ENCODE measurements at places on chromosomes 16 and 17.

DNA sequence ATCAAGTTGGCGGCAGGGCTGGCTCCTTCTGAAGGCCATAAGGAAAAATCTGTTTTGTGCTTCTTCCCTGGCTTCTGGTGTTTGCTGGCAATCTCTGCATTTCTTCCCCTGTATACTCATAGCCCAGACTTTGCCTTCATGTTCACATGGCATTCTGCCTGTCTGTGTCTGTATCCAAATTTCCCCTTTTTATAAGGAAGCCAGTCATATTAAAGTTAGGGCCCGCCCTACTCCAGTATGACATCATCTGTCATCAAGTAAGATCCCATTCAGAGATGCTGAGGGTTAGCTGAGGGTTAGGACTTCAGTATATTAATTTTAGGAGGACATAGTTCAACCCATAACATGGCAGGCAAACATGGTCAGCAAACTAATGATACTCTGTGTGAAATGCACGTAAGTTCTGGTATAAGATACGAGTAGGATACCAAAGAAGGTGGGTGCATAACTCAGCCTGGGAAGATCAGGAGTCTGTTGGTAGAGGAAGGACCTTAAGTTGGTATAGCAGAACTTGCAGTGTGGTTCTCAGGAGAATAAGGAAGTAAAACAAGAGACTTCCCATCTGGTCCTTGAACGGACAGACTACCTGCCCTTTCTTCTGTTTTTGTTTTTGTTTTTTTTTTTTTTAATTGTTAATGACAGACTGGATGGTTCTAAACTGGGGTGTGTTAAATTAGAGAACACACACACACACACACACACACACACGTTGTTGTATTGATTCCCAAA lies 13.9 kb downstream of the MAP2K6 start:
- H3K36me3 ChIP-seq = peaks cover 17% of the 10 kb centered on the region
- no peak overlapping the region for H3K27ac ChIP-seq
- H3K4me3 ChIP-seq = no peak overlapping the region
- no peak for DNase-seq

GRCh38 chr16:78628461-78629045 lies 529.1 kb downstream of the WWOX start:
- peaks cover 2% of the 10 kb centered on the region for H3K36me3 ChIP-seq
- no peaks in the 10 kb centered on the region for H3K4me1 ChIP-seq
- H3K4me3 ChIP-seq = no peak overlapping the region
- H3K27me3 ChIP-seq = no peaks in the 10 kb centered on the region
- no peak for DNase-seq
- H3K27ac ChIP-seq = no peak overlapping the region

- H3K36me3 ChIP-seq = no peaks in the 10 kb centered on the region
- H3K27ac ChIP-seq = no peak overlapping the region
These were observed 69.6 kb upstream of the GSE1 start for GRCh38 chr16:85543536-85543935.

GRCh38 chr17:2081564-2081963 lies 26.7 kb downstream of the HIC1 start:
- no peaks in the 10 kb centered on the region for H3K27me3 ChIP-seq
- H3K4me3 ChIP-seq = no peak overlapping the region
- no peak overlapping the region for H3K27ac ChIP-seq
- H3K4me1 ChIP-seq = peaks cover 49% of the 10 kb centered on the region
- H3K36me3 ChIP-seq = peaks cover 55% of the 10 kb centered on the region
- DNase-seq = no peak

- H3K4me1 ChIP-seq = peaks cover 1% of the 10 kb centered on the region
- peaks cover 49% of the 10 kb centered on the region for H3K36me3 ChIP-seq
- H3K4me3 ChIP-seq = no peak overlapping the region
- H3K27me3 ChIP-seq = no peaks in the 10 kb centered on the region
- no peak overlapping the region for H3K27ac ChIP-seq
These were observed 48.5 kb downstream of the SETD6 start for GRCh38 chr16:58563775-58564174.

GRCh38 chr17:50339381-50339780 lies 6.5 kb upstream of the XYLT2 start:
- no peak overlapping the region for H3K4me3 ChIP-seq
- H3K27me3 ChIP-seq = no peaks in the 10 kb centered on the region
- no peaks in the 10 kb centered on the region for H3K4me1 ChIP-seq

DNA sequence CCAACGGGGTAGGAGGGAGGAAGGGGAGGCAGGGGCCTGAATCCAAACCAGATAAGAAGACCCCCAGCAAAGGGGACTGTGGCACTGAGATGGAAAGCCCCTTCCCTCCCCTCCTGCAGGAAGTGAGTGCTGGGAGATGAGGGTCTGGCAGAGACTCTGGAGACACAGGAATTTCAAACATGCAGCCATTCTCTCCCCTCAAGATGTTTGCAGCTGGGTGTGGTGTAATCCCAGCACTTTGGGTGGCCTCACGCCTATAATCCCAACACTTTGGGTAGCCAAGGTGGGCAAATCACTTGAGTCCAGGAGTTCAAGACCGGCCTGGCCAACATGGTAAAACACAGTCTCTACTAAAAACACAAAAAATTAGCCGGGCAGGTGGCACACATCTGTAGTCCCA lies 33.9 kb upstream of the FAAP100 start:
- no peak for DNase-seq
- no peaks in the 10 kb centered on the region for H3K27me3 ChIP-seq
- H3K4me3 ChIP-seq = no peak overlapping the region
- H3K36me3 ChIP-seq = peaks cover 35% of the 10 kb centered on the region
- no peak overlapping the region for H3K27ac ChIP-seq

DNA sequence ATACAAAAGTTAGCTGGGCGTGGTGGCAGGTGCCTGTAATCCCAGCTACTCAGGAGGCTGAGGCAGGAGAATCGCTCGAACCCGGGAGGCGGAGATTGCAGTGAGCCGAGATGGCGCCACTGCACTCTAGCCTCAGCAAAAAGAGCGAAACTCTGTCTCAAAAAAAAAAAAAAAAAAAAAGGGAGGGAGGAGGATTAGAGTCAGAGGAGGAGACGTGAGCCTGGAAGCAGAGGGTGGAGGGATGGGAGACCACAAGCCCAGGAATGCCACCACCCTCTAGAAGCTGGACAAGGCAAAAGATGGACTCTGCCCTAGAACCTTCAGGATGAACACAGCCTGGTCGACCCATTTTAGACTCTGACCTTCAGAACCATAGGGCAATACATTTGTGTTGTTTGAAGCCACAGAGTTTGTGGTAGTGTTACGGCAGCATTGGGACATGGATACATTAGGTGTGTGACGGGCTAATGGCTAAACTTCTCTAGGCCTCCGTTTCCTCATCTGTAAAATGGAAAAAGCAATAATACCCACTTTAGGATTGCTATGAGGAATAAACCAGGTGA lies 2.1 kb upstream of the SMIM22 start:
- H3K27me3 ChIP-seq = no peaks in the 10 kb centered on the region
- no peak overlapping the region for H3K4me3 ChIP-seq
- peaks cover 5% of the 10 kb centered on the region for H3K4me1 ChIP-seq
- no peak overlapping the region for H3K27ac ChIP-seq

GRCh38 chr17:4477255-4477791 lies 21.4 kb upstream of the SPNS2 start:
- no peak for DNase-seq
- no peak overlapping the region for H3K27ac ChIP-seq
- no peaks in the 10 kb centered on the region for H3K27me3 ChIP-seq
- peaks cover 25% of the 10 kb centered on the region for H3K4me1 ChIP-seq
- no peak overlapping the region for H3K4me3 ChIP-seq

DNA sequence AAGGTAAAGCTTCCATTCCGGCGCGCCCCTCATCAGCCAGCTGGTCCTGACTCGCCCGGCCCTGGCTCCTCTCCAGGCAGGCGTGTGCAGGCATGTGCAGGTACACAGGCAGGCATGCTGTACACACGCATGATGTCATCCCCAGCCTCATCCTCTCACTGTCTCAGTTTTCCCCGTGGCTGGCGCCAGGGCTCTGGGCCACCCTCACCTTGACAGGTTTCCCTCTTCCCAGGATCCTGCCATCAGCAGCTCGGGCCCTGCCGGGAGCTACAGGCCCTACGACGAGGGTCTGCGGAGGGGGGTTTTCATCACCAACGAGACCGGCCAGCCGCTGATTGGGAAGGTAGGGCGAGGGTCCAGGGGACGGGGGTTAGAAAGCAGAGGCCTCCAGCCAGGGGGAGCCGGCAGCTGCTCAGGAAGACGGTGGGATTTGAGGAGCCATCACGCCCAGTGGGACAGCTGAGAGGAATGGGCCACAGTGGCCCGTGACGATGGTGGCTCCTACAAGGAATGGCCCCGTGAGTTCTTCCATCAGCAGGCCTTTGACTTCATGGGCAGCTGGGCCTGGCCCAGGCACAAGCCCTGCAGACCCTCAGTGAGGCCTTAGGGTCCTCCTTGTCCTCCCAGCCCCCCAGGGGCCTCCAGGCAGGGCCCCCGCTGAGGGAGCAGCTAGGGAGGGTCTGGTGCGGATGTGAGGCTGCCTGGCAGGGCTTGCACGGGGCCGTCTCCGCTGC lies 8.5 kb downstream of the GAA start:
- H3K4me1 ChIP-seq = no peaks in the 10 kb centered on the region
- H3K27me3 ChIP-seq = no peaks in the 10 kb centered on the region
- H3K27ac ChIP-seq = no peak overlapping the region
- H3K4me3 ChIP-seq = no peak overlapping the region

DNA sequence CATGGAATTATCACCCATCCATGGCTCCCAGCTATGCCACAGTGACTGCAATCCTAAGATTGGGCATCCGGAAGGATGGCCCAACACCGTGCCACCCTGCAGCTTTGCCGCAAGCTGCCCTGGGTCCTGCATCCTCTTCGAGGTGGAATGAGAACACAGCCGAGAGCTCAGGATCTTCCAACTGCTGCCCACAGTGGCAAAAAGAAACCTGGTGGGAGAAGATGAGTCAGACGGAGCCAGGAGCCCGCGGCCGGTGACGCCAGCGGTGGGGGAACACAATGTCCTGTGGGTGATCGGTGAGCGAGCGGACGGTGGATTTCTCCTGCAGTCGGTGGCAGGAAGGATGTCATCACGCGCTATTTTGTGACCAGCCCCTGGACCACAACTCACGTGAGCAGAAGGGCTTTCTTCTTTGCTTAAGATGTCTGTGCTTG lies 20.1 kb downstream of the CD7 start:
- no peaks in the 10 kb centered on the region for H3K27me3 ChIP-seq
- H3K4me3 ChIP-seq = peak overlapping the region; percentile 90
- peaks cover 79% of the 10 kb centered on the region for H3K4me1 ChIP-seq

DNA sequence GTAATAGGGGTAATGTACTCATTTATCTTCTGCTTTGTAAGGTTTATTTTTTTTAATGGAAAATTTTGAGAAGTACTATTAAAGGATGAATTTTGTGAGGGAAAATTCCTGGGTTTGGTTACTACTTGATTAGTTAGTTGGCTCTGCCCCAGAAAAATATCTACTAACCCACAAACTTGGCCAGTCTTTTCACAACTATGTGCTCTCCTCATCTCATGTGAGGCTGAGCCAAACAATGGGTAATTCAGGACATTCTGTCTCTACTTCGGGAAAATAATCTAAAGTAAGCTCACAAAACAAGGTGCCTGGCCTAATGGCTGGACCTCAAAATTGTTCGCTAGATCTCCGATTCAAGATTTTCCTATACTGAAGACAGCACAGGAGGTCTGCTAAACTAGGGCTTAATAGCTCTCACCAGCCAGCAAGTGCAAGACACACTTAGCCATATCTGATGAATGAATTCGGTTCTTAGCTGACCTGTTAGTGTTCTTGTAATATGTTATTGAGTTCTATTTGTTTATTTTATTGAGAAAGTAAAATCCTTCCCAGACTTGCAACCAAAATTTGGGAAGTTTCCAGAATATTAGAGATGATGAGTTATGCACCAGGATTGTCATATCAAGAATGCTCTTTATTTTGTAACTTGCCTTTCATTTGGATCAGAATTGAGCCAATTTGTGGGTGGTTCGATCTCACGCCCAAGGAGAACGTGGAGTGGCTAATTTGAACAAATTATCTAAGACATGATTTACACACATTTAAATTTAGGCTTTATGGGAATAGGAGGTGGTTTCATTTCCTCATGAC lies 5.7 kb downstream of the KCNJ16 start:
- DNase-seq = no peak
- no peak overlapping the region for H3K4me3 ChIP-seq
- H3K36me3 ChIP-seq = no peaks in the 10 kb centered on the region
- no peaks in the 10 kb centered on the region for H3K4me1 ChIP-seq
- no peak overlapping the region for H3K27ac ChIP-seq

DNA sequence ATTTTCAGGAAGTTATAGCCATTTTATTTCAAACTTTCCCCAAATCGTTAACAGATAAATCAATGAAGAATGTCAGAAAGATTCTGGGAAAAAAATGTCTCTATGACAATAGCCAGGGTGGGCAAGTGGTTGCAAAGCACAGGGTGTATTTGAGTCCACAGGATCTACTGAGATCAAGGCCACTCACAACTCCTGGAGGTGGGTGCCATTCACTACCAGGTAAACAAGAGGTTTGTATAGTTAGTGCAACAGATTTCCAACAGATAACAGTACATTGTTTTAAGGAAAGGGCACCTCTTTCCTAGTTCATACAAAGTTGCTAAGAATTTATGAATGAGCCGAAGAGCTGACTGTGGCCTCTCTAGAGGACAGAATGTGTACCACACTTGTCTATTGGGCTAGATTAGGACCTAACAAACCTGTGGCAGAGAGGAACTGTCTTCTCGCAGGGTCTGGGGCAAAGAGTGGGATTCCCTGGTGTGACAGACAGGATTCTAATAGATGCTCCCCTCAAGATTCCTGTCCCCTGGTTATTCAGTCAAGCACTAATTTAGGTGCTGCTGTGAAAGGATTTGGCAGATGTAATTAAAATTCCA lies 52.0 kb upstream of the ZNF629 start:
- no peaks in the 10 kb centered on the region for H3K27me3 ChIP-seq
- no peaks in the 10 kb centered on the region for H3K4me1 ChIP-seq
- no peak overlapping the region for H3K27ac ChIP-seq
- DNase-seq = no peak
- H3K36me3 ChIP-seq = no peaks in the 10 kb centered on the region
- H3K4me3 ChIP-seq = no peak overlapping the region

DNA sequence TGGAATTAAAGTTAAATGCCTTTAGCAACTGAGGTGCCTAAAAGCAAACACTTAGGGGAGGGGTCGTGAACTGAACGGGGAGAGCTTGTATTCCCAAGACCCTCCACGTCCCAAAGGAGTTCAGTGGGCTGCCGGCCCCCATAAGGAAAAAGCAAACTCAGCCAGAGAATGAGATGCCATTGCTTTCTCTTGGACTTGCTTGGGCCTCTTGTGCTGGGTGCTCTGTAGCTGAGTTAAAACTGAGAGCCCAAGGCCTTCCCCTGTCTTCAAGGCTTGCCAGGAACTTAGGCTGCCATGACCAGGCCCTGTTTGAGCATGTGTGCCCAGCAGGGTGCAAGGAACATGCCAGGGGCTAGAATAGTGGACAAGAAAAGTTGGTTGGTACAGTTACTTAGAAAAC lies 199.8 kb downstream of the IRX3 start:
- no peaks in the 10 kb centered on the region for H3K4me1 ChIP-seq
- no peaks in the 10 kb centered on the region for H3K27me3 ChIP-seq
- no peaks in the 10 kb centered on the region for H3K36me3 ChIP-seq

DNA sequence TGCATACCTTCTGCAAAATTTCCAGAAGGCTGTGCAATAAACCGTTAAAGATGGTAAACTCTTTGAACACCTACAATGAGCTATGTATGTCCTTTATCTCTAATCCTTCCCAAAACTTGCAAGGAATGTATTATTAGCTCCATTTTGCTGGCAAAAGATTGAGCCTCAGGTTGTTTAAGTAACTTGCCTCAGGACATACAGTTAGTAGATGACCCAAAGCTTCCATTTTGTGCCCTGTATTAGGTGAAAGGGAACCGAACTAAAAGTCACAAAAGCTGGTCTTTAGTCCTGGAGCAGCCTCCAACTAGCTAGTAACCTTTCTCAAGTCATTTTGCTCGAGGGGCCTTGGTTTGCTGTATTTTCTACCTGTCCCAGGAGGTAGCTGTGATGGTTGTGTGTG lies 4.3 kb downstream of the ADGRG3 start:
- H3K36me3 ChIP-seq = no peaks in the 10 kb centered on the region
- H3K4me3 ChIP-seq = no peak overlapping the region
- no peaks in the 10 kb centered on the region for H3K4me1 ChIP-seq
- DNase-seq = no peak
- no peak overlapping the region for H3K27ac ChIP-seq

All from activated CD4-positive, alpha-beta T cell treated with anti-CD3 and anti-CD28 coated beads, Interleukin-2, amount 10 ng/mL, durations not matched to agents 7 days and 5 days (primary cell).